ENCODE measurements at places on chromosomes 12 and 14. TPM values are rescaled to one million over a fixed set of nuclear protein-coding genes. Genes with fewer than 3 reads are reported as not detected.

GRCh38 chr12:104736307-104736706 is 221.8 kb downstream of the SLC41A2 start:
- H3K36me3 ChIP-seq, result no peaks in the 10 kb centered on the region
- H3K4me1 ChIP-seq, result 0 out of 2 replicates have a peak, but pooled peaks cover 3% of the 10 kb centered on the region
- no peak overlapping the region for H3K4me3 ChIP-seq
- no peak overlapping the region for H3K27ac ChIP-seq
- DNase-seq, result no peak
- no peaks in the 10 kb centered on the region for H3K27me3 ChIP-seq

- H3K27ac ChIP-seq, result no peak overlapping the region
- no peaks in the 10 kb centered on the region for H3K27me3 ChIP-seq
- H3K36me3 ChIP-seq, result no peaks in the 10 kb centered on the region
- no peaks in the 10 kb centered on the region for H3K4me1 ChIP-seq
- no peak overlapping the region for H3K4me3 ChIP-seq
- no peak for DNase-seq
Measured at GRCh38 chr12:3117591-3118015, 40.4 kb downstream of the TSPAN9 start.

GRCh38 chr12:27817766-27818165 is 37.7 kb upstream of the MANSC4 start:
- no peak for DNase-seq
- no peak overlapping the region for H3K4me3 ChIP-seq
- peaks cover 7% of the 10 kb centered on the region for H3K4me1 ChIP-seq
- H3K27me3 ChIP-seq, result no peaks in the 10 kb centered on the region

DNA sequence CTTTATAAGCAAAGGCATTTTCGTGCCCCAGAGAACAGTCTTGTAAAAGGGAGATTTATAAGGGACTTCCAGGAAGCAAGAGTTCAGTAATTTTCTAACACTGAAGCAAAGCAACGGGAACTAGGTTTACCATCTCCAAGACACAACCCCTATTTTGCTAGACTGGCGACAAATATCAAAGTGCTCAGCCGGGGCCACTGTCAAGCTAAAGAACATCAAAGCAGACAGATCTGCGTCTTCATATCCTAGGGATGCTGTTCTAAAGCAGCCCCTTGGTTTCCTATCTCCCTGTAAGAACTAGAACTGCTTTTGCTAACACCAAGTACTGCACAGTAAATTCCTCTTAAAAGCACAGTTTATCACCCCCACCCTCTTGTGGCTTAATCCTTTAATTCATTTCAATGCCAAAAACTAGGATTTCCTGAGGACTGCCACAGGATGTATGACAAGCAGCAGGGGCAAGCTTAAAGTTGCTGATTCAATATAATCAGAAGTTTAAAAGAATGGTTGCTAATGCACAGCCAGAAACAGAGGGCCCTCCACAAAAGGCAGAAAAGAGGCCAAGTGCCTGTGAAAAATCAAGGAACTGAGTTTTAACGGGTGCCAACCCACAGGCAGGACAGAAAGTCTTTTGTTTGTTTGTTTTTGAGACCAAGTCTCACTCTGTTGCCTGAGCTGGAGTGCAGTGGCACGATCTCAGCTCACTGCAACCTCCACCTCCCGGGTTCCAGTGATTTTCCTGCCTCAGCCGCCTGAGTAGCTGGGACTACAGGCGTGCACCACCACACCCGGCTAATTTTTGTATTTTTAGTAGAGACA is 44.0 kb upstream of the ISM2 start:
- DNase-seq, result no peak
- H3K4me3 ChIP-seq, result no peak overlapping the region
- no peaks in the 10 kb centered on the region for H3K36me3 ChIP-seq

GRCh38 chr12:103538397-103538796 is 42.6 kb upstream of the C12orf42 start:
- H3K4me1 ChIP-seq, result no peaks in the 10 kb centered on the region
- H3K36me3 ChIP-seq, result no peaks in the 10 kb centered on the region
- no peak overlapping the region for H3K27ac ChIP-seq
- no peaks in the 10 kb centered on the region for H3K27me3 ChIP-seq
- no peak for DNase-seq

- H3K4me1 ChIP-seq, result peaks cover 13% of the 10 kb centered on the region
- H3K36me3 ChIP-seq, result no peaks in the 10 kb centered on the region
- H3K27ac ChIP-seq, result peak overlapping the region; percentile 78
Measured at GRCh38 chr12:75526655-75527511, 15.5 kb upstream of the KRR1 start.

DNA sequence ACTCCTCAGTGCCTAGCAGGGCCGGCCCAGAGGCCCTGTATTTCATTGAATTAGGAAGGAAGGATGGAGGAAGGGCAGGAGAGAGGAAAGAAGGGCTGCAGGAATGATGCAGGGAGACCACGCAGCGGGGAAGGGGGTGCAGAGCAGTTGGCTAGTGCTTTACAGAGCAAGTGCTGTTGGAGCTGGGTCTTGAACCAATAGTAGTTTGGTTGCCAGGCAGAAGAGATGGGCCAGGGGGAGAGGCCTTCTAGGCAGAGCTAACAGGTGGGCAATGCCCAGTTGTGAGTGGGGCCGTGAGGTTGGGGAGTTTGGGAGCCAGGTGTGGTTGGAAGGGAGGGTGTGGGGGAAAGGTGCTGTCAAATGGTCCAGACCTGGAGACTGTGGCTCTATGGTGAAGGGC is 39.1 kb upstream of the SRSF5 start:
- DNase-seq, result no peak
- H3K36me3 ChIP-seq, result no peaks in the 10 kb centered on the region
- H3K27me3 ChIP-seq, result no peaks in the 10 kb centered on the region
- H3K27ac ChIP-seq, result no peak overlapping the region
- no peaks in the 10 kb centered on the region for H3K4me1 ChIP-seq

GRCh38 chr12:121144416-121144914 is 11.8 kb downstream of the P2RX7 start:
- DNase-seq, result no peak
- no peak overlapping the region for H3K4me3 ChIP-seq
- no peaks in the 10 kb centered on the region for H3K4me1 ChIP-seq
- no peaks in the 10 kb centered on the region for H3K36me3 ChIP-seq
- H3K27me3 ChIP-seq, result no peaks in the 10 kb centered on the region

GRCh38 chr12:101695706-101696105 is 1.7 kb upstream of the CHPT1 start:
- no peak for DNase-seq
- H3K4me3 ChIP-seq, result no peak overlapping the region
- peaks cover 3% of the 10 kb centered on the region for H3K36me3 ChIP-seq
- peaks cover 20% of the 10 kb centered on the region for H3K4me1 ChIP-seq
- H3K27me3 ChIP-seq, result no peaks in the 10 kb centered on the region

Gene KLHL33
- not detected for total RNA-seq

Gene SOCS2
- 33.8 TPM for total RNA-seq

Gene BORCS5
- total RNA-seq, result 7.8 TPM

Gene KRT81
- 0.90 TPM for total RNA-seq

Gene ADCY6
- total RNA-seq, result 24.1 TPM

Gene KLRC3
- total RNA-seq, result 0.74 TPM

Gene GPR65
- not detected for total RNA-seq

Gene OSGEP
- total RNA-seq, result 26.6 TPM
